ENCODE measurements at places on chromosomes 2 and 18.

GRCh38 chr2:70115646-70116442 is 28.6 kb downstream of the PCBP1 start:
- no peak for DNase-seq

DNA sequence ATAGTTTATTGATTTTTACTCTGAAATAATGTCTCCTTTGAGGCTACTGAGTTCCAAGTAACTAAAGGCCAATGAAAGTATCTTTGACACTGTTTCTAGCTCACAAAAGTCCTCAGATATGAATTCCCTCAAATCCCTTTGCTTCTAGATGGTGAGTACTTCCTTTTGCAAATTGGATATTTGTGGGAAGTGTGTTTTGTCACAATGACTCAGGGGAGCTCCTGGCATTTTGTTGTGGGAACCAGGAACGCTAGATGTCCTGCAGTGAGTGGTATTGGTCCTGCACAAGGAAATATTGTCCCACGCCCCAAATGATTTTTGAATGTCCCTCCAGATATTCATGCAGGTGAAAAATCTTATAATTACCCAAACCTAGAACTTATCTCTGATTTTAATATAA is 24.3 kb downstream of the TACR1 start:
- no peak for DNase-seq

DNA sequence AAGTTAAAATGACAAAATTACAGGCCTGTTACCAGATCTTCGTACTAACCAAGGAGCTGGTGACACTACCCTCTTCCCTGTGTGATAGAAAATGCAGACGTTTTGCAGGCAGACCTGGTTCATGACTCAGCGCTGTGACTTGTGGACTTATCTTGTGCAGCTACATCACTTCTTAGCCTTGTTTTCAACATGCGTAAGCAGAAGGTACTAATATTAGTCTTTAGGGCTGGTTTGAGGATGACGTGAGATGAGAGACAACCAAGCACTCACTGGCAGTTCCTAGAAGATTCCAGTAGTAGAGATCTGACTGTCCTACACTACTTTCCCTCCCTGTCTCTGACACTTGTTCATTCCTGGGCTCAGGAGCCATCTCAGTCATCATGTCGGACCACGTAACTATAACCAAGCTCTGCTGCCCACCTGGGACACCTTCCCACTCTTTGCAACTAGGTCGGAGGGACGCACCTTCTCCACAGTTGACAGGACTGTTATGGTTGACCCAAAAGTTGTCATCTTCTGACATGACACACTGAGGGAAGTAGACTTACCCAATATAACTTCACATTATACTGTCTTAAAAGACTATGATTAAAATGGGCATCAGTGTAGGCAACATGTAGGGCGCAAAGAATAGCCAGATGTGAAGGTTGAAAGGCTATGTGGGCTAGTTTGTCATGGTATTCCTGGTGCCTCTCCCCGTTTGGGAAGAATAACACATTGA is 64.8 kb downstream of the TNFRSF11A start:
- DNase-seq, result no peak

GRCh38 chr2:12479065-12479601 is 237.6 kb upstream of the TRIB2 start:
- DNase-seq, result no peak

- no peak for DNase-seq
Measured at GRCh38 chr18:79515944-79516351, 120.2 kb downstream of the NFATC1 start.

DNA sequence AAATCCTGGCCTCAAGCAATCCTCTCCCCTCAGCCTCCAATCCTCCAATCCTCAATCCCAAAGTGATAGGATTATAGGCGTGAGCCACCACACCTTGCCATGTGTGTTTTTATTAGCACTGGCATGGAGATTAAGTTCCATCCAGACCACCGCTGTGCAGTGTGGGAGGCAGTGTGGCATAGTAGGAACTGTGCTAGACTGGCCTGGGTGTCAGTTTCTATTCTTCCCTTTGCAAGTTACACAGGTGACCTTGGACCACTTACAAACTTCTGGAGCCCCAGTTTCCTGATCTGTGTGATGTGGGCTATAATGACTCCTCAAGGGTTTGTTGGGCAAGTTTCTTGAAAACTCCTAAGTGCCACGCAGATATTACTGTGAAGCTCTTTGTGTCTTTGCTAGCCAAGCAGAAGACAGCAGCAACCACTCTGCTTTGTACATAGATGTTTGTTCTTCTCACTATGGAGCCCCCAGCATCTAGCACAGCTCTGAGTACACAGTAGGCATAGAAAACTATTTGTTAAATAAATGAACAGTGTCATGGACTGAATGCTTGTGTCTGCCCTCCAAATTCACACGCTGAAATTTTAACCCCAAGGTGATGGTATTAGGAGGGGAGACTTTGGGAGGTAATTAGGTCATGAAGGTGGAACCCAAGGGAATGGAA is 93.0 kb downstream of the LBH start:
- DNase-seq, result no peak

- DNase-seq, result no peak
Measured at GRCh38 chr2:164178835-164179465, 442.3 kb downstream of the GRB14 start.

DNA sequence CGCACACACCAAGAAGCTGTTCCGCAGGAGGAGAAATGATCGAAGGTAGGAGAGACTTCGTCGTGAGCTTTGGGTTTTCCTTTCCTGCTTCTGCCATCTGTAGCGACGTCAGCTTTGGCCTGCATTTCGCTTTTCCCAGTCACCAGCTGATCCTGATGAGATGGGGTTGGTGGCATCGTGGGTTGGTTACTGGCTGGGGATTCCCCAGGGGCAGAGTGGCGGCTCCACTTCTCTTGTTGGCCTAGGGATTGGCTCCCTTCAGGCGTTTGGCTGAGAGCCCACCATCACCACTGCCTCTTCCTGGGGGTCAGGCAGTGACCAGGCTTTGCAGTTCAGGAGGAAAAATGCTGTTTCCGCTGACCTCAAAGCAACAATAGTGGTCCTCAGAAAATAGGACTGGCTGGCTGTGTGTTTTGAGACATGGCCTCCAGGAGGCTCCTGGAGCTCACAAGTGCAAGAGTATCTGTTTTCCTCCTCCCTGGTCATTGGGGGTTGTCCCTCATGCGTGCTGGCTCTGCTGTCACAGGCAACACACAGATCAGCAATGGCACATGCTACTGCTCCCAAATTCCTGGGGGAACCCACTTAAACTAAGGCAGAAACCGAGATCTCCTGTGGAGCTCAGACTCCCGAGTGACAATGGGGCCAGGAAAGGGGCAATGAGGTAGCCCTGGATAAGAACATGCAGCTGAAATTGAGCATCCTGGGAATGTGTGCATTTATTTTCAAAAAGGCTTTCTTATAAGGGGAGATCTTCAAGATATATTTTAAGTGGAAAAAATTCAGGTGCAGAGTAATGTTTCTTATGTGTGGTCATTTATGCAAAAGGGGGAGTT is 173.0 kb downstream of the CTIF start:
- DNase-seq, result no peak

GRCh38 chr2:129058981-129059380 is 740.3 kb upstream of the HS6ST1 start:
- no peak for DNase-seq

DNA sequence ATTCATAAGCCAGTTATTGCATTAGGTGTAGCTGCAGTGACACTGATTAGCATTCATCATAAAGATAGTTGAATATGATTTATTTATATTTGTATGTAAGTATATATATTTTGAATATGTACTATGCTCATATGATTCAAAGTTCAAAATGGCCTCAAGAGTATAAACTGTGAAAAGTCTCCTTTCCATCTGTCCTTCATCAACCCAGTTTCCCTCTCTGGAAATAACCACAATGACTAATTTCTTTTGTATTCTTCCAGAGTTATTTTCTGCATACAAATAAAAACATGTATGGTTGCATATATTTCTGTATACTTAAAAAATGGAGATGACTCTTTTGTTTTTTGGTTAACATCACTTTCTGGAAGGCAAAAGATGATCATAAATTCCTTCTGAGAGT is 95.2 kb downstream of the CAMKMT start:
- DNase-seq, result no peak

DNA sequence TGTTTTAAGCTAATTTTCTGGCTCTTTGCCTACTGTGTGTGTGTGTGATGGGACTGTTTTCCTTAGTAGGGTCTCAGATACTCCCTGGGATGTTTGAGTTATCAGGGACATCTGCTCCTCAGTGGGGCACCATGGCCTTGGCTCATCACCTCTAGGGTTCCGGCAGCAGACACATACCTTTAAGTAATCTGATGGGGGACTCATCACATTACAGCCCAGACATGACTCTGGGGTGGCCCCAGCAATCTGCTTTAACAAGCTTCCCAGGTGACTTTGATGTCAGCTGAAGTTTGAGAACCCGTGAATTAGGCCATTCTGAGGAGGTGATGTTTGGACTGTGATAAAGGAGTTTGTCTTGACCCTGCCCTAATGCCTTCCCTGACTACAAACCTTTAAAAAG is 38.8 kb downstream of the DDX18 start:
- DNase-seq, result no peak

- no peak for DNase-seq
Measured at GRCh38 chr18:7090771-7091170, 26.8 kb downstream of the LAMA1 start.

DNA sequence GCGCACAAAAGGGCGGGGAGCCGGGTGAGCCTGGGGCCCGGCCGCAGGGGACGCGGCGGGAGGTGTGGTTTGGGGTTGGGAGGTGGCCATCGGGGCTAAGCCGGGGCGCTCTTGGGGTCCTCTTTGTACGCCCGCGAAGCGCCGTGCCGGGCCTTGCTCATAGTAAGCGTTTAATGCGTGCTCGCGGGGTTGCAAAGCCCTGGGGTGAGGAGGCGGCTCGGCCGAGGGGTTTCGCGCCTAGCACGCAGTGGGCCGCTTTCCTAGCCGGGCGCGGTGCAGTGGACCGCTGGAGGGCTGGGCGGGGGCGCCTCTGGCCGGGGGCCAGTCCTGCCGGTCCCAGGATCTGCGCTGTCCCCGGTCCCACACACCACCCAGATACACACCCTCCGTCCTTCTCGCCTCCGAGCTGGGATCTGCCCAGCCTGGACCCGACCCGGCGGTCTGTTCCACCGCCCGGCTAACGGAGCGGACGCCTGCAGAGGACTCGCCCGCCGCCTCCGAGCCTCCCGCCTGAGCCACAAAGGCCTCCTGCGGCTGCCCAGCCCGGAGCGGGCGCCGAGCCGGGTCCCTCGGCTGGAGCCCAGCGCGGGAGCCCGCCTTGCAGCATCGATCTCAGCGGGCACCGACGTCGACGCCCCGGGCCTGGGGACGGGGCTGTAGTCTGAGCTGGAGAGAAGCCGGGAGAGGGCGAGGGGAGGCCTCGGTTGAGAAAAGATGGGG is 564 bp downstream of the DPYSL5 start:
- DNase-seq, result no peak

DNA sequence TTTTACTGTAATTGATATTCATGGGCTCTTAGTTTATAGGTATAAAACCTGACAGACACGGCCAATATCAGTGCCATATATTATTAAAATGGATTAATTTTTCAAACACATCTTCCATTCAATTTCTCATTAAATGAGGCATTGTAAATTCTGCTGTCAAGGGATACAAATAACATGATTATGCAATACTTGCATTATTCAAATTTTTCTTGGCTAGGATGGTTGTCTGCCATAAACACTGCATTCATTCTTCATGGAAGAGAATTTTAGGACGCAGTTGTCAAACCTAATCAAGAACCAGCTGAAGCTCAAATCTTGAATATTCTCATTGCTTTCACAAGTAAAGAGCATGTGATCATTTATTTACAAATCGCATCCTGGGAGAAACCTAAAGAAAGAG is 255.6 kb downstream of the RDH14 start:
- no peak for DNase-seq

GRCh38 chr18:61596296-61596695 is 263.1 kb downstream of the CDH20 start:
- DNase-seq, result no peak

DNA sequence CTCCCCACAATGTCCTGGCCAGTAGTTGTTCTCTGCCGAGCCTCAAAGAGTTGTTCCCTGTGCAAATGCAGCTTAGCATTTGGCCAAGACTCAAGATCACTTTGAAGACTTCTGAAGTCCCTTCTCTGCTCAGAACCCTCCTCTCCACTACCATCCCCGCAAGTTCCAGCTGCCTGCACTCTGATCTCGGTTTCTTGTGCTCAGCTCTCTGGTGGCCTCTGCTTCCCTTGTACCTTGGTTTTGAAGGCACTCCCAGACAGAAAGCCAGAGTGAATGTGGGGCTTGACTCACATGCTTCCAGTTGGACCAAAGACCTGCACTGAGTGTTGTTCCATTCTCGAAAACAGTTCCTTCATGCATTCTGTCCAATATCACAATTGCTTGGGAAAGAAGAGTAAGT is 28.6 kb downstream of the CRACDL start:
- DNase-seq, result no peak

DNA sequence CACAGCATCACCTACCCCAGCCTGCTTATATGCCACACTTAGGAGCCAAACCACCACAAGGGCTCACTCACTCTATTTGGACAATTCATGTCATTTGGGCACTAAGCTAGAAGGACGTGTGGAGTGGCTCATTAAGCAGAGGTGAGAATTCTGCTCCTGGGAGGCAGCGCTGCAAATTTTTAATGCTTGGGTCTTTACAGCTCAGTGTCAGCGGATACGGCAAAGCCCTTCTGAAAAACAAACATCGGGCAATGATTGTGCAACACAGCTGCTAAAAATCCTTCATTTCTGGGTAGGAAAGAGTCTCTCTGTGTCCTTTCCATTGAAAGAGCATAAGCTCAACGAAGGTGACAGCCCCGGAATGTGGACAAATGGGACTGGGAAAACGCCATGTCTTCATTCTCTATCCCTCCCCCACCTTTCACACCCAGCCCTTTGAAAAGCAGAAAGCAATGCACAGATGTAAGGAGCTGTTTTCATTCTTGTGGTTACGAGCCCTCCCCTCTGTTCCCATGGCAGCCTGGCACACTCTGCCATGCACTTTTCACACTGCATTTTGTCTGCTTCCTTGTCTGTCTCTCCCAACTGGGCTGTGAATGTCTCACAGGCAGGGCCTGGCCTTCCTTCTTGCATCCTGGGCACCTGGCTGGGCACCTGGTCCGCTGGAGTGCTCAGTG is 16.0 kb downstream of the TMEM177 start:
- no peak for DNase-seq

GRCh38 chr2:34234823-34235222 is 635.7 kb upstream of the FAM98A start:
- no peak for DNase-seq

DNA sequence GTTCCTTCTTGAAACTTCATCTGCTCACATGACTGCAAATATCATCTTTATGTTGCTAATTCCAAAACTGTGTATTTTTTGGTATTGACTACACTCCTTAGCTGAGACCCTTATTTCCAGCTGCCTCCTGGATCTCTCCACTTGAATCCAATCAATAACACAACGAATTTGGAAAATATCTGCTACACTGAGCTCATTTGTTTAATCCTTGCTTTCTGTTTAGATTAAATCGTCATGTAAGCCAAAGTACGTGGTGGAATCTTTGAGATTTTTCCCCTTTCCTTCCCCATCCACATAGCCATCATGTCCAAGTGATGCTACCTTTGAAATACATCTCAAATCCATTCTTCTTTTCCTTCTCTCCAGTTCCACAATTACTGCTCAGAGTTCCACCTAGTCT is 15.6 kb downstream of the OTX1 start:
- no peak for DNase-seq

All from activated T-helper 1 cell treated with anti-CD3 and anti-CD28 coated beads, Interleukin-2, amount 50 U/mL, for 16 hours (primary cell).